Esophagus squamous epithelium (tissue), 5 donors: ENCODE measurements at places on chromosomes 12 and 14.

DNA sequence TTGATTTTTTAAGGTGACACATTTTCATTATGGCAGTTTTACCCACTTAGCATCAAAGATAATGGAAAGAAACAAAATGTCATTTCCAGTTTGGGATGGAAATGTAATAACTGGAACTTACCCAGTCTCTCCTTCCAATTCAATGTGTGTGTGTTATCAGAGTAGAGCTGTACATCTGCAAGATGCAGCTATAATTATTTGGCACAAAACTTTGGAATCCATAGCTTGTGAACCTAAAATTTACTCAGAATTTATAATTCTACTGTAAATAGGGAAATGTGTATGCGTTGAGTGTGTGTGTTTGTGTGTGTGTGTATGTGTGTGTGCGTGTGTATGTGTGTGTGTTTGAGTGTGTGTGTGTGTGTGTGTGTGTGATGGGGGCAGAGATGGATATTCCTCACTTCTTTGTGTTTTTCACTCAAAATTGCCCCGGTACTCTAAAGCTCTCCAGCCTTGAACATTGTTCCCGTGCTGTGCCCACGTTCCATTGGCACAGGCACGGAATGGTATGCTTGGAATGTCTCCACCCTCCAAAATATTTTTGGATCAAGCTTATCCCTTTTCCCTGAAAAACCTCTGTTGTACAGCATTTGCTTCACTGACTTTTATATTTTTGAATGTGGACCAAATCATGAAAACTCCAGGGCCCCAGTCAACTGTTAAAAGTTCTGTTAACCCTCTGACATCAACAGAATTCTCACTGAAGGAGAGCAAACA lies 150.2 kb upstream of the BMP4 start:
- H3K4me1 ChIP-seq, result peaks cover 16% of the 10 kb centered on the region
- no peak overlapping the region for H3K27ac ChIP-seq
- no peaks in the 10 kb centered on the region for H3K36me3 ChIP-seq
- H3K27me3 ChIP-seq, result no peaks in the 10 kb centered on the region
- no peak for DNase-seq

DNA sequence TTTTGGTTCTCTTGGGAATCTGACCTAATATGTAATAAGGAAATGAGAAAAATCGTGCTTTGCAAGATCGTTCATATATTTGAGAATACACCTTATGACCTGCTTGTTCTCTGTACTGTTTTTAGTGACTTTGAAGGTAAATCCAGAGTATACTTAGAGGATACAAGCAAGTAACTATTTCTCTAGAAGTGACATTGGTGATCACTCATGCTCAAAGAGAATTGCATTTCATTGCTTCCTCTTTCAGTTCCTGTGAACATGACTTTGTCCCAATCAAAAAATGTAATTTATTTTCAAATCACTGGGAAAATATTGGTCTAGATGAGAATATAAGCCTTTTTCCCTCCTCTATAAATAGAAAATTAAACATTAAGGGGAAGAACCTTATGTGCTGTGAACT lies 2.7 kb downstream of the KTN1 start:
- no peak for DNase-seq
- no peak overlapping the region for H3K4me3 ChIP-seq
- no peaks in the 10 kb centered on the region for H3K27me3 ChIP-seq
- H3K36me3 ChIP-seq, result no peaks in the 10 kb centered on the region

DNA sequence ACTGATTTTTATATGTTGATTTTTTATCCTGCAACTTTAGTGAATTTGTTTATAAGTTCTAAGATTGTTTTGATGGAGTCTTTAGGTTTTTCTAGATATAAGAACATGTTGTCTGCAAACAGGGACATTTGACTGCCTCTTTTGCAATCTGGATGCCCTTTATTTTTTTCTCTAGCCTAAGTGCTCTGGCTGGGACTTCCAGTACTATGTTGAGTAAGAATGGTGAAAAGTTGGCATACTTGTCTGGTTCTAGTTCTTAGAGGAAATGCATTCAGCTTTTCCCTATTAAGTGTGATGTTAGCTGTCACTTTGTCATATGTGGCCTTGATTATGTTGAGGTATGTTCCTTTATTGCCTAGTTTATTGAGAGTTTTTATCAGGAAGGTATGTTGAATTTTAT lies 68.1 kb downstream of the ERC1 start:
- H3K27ac ChIP-seq, result no peak overlapping the region
- H3K27me3 ChIP-seq, result no peaks in the 10 kb centered on the region
- H3K36me3 ChIP-seq, result no peaks in the 10 kb centered on the region
- H3K4me1 ChIP-seq, result no peaks in the 10 kb centered on the region

DNA sequence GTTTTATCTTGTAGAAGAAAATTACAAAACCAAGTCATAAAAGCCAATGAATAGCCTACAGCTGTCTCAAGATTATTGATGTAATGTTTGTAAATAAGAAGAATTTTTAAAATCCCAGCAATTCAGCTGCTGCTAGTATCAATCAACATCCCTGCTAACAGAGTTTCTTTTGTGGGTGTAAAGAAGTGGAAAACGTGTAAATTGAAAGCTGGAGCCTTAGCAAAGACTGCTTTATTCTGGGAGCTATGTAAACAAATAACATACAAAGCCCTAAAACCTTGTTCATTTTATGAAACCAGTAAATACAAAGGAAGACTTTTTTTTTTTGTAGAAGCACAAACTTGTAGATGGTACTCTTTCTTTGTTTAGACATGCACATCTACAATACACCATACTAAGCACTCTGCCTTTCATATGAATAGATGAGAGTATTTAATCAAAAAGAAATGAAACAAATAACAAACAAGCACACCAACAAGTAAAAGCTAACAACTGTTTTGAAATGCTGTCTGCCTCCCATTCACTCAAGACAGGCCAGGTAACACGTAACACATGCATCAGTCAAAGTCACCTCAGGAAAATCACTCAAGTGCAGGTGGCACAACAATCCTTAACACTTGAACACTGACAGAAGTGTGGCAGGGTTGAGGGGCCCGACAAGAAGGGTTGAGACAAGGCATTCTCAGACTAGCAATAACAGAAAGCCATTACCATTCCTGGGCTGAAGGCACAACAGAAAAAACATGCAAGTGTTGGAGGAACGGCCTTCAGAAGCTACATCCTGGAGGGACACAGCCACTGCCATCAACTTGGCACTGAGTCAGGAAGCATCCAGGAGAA lies 1364.0 kb upstream of the SEL1L start:
- H3K4me3 ChIP-seq, result no peak overlapping the region
- no peaks in the 10 kb centered on the region for H3K4me1 ChIP-seq
- no peaks in the 10 kb centered on the region for H3K36me3 ChIP-seq
- H3K27me3 ChIP-seq, result no peaks in the 10 kb centered on the region
- H3K27ac ChIP-seq, result no peak overlapping the region
- no peak for DNase-seq

- H3K4me1 ChIP-seq, result peaks cover 21% of the 10 kb centered on the region
- DNase-seq, result peak; percentile 19
- H3K4me3 ChIP-seq, result peak within 1 kb of the TSS; percentile 95
- peak within 1 kb of the TSS; percentile 88 for H3K27ac ChIP-seq
- no peaks in the 10 kb centered on the region for H3K36me3 ChIP-seq
Measured at GRCh38 chr14:63727736-63728728, at the start of gene SGPP1. Gene SGPP1 (minus strand): TSS chr14:63728065. CDS start chr14:63727944, 121 bp downstream.

DNA sequence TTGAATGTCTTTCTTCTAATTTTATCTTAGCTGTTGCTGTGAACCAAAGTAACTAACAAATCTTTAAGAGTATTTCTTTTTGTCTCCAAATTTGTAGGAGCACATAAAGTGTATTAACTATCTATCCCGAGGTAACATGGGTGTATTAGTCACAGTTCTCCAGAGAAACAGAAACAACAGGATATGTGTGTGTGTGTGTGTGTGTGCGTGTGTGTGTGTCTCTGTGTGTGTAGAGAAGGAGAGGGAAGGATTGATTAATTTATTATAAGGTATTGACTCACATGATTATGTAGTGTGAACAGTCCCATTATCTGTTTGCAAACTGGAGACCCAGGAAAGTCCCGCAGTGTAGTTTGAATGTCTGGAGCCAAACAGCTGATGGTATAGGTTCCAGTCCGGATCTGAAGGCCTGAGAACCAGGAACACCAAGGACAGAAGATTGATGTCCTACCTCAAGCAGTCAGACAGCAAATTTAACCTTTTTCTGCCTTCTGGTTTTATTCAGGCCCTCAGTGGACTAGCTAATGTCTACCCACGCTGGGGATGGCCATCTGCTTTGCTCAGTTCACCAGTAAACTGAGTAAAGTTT lies 14.4 kb downstream of the G2E3 start:
- no peak overlapping the region for H3K4me3 ChIP-seq
- H3K27ac ChIP-seq, result no peak overlapping the region
- DNase-seq, result no peak
- no peaks in the 10 kb centered on the region for H3K27me3 ChIP-seq

DNA sequence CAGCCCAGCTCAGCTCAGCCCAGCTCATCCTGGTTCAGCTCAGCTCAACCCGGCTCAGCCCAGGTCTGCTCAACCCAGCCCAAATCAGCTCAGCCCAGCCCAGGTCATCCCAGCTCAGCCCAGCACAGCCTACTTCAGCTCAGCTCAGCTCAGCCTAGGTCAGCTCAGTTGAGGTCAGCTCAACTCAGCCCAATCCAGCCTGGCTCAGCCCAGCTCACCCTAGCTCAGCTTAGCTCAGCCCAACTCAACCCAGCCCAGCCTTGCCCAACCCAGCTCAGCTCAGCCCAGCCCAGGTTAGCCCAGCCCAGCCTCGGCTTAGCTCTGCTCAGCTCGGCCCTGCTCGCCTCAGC lies 332.3 kb downstream of the TMEM121 start:
- H3K27me3 ChIP-seq, result no peaks in the 10 kb centered on the region
- H3K36me3 ChIP-seq, result no peaks in the 10 kb centered on the region
- DNase-seq, result no peak
- no peak overlapping the region for H3K4me3 ChIP-seq

DNA sequence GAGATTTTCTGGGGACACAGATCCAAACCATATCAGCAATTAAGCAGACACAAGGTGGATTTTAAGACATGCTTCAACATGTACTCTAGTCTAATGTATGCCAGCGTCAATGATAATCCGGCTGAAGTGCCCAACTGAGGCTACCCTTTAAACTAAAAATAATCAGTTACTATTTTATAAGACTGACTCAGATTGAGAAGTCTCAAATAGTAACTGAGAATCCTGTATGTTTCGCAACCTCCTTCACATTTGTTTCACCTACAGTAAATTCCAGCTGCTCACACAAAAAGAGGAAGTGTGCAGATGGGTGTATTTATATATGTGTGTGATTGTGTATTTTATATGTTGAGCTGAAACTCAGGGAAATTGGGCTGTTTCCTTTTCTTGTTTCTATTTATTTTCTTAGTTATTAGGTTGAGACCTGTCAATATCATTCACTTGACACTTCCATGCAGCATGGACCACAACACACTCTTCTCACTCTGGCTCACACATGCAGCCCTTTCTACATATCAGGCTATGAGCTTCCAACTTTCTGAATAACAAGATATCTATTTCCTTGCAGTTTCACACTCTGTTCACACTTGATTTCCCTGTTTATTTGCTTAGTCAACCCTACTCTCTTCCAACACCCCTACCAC lies 1224.9 kb upstream of the TMEM132C start:
- H3K27me3 ChIP-seq, result no peaks in the 10 kb centered on the region
- H3K36me3 ChIP-seq, result no peaks in the 10 kb centered on the region
- H3K4me3 ChIP-seq, result no peak overlapping the region

- no peak overlapping the region for H3K4me3 ChIP-seq
- peaks cover 3% of the 10 kb centered on the region for H3K4me1 ChIP-seq
- H3K27me3 ChIP-seq, result peaks cover 7% of the 10 kb centered on the region
- H3K27ac ChIP-seq, result no peak overlapping the region
- no peak for DNase-seq
Measured at GRCh38 chr14:100911665-100912316, 8.3 kb upstream of the RTL1 start.

- no peaks in the 10 kb centered on the region for H3K36me3 ChIP-seq
- no peaks in the 10 kb centered on the region for H3K27me3 ChIP-seq
- H3K4me3 ChIP-seq, result no peak overlapping the region
- no peak for DNase-seq
Measured at GRCh38 chr12:42790761-42791151, 201.2 kb upstream of the PRICKLE1 start.

DNA sequence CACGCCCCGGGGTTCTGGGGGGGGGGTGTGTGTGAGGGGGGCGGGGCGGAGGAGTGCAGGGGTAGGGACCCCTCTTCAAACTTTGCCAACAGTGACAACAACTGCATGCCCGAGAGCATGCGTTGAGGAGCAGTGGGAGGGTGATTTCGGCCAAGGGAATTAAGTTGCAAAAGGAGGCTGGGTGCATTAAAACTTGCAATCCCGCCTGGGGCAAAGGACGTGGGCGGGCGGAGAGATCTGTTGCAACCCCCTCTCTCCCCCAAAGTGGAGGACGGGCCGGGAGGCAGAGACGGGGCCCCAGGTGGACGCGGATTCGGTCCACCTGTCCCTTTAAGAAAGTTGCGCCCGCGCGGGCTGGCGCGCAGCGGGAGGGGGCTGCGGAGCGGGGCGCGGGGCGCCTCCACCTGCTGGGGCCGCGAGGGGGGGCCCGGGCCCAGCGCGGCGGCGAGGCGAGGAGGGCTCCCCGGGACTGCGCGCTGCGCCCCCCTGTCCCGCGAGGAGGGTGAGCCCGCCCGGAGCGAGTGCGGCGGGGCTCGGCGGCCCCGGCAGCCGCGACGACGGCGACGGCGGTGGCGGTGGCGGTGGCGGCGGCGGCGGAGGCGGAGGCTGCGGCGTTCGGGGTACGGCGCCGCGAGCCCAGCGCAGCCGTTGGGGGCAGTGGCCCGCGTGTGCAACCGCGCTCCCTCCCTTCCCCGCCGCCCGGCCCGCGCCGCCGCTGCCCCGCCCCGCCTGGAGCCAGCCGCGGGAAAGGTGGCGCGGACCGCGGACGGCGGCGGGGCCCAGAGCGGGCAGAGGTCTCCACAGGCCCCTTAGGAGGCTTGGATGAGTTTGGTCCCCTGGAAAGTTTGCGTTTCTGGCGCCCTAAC lies 530 bp upstream of the FOXN4 start:
- H3K27me3 ChIP-seq, result peaks cover 7% of the 10 kb centered on the region
- no peak overlapping the region for H3K27ac ChIP-seq
- no peaks in the 10 kb centered on the region for H3K36me3 ChIP-seq
- DNase-seq, result no peak
- H3K4me3 ChIP-seq, result peak overlapping the region; percentile 34
